Sigmoid colon (tissue), 7 donors: ENCODE measurements at places on chromosomes 5 and 9. TPM values are rescaled to one million over a fixed set of nuclear protein-coding genes. Genes with fewer than 3 reads are reported as not detected.

DNA sequence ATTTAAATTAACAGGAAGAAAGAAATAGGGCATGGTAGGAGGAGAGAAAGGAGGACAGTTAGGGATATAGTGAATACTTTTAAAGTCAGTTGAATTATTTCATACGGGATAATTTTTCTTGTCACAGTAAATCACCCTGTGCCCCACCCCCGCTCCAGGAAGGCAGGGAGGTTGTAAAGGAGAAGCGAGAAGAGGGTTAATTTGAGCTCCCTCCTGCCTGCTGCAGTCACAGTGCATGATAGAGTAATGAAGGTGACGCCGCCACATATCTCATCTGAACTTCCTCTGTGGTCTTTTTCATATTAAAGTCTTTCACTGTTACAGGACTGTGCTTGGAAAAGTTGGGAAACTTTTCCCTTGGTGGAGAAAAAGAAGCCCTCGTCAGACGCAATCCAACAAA lies 896 bp upstream of the PCSK5 start:
- H3K27ac ChIP-seq = peak overlapping the region; percentile 92
- peak overlapping the region; percentile 78 for H3K4me3 ChIP-seq
- DNase-seq = no peak
- H3K4me1 ChIP-seq = peaks cover 24% of the 10 kb centered on the region
- H3K27me3 ChIP-seq = no peaks in the 10 kb centered on the region

GRCh38 chr5:179698935-179699615 lies at the start of gene CANX:
Gene CANX, plus strand, starts transcription at chr5:179698967. Its CDS starts 6,715 bp downstream, at chr5:179705682.
- no peaks in the 10 kb centered on the region for H3K27me3 ChIP-seq
- H3K4me1 ChIP-seq = peaks cover 27% of the 10 kb centered on the region
- H3K36me3 ChIP-seq = no peaks in the 10 kb centered on the region
- peak within 1 kb of the TSS; percentile 96 for H3K27ac ChIP-seq
- no peak for DNase-seq
- H3K4me3 ChIP-seq = peak within 1 kb of the TSS; percentile 70

Gene TAL2
- total RNA-seq = not detected

DNA sequence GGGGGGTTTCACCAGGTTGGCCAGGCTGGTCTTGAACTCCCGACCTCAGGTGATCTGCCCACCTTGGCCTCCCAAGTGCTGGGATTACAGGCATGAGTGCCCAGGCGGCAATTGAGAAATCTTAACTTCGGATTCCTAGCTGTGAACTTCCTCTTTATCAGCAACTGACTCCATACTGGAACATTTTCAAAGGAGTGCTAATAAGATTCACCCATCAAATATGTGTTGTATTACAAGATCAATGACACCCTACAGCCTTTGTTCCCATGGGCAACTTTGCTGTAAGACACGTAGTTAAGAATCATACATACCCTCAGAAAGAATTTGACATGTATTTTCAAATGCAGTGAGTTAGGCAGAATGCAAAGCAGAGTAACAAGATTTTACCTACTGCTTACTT lies 23.1 kb upstream of the ACOT12 start:
- no peak overlapping the region for H3K27ac ChIP-seq
- no peaks in the 10 kb centered on the region for H3K27me3 ChIP-seq
- H3K36me3 ChIP-seq = no peaks in the 10 kb centered on the region
- no peak overlapping the region for H3K4me3 ChIP-seq

Gene MSX2
- total RNA-seq = not detected

DNA sequence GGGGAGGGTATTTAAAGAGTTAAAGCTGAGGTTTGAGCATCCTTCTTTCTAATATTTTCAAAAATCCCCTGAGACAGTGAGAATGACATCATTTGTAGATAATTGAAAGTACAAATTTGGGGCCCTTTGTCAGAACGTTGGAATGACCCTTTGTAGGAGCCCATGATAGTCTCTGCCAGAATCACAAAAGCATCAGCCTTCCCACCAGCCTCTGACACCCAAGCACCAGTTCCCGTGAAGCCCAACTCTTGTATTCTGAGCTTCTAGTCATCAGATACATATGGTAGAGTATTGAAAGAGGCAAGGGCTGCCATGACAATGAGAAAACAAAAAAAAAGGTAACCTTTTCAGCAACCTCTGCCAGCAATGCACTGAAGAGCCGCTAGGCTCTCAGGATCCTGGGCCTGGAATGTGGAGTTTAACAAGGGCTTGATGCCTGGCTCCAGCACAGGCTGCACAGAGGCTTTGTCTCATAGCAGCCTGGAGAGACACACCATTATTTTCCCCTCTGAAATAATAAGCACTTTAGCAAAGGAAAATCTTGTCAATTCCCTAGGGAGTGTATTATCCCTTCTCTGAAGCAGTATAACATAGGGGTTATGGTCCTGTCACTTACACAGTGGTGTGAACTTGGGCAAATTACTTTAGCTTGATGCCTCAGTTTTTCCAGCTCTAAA lies 114.4 kb downstream of the ZNF608 start:
- no peaks in the 10 kb centered on the region for H3K36me3 ChIP-seq
- no peak overlapping the region for H3K27ac ChIP-seq
- no peak for DNase-seq
- no peaks in the 10 kb centered on the region for H3K27me3 ChIP-seq
- H3K4me1 ChIP-seq = no peaks in the 10 kb centered on the region
